ENCODE measurements at places on chromosomes 11 and 22. TPM values are rescaled to one million over a fixed set of nuclear protein-coding genes. Genes with fewer than 3 reads are reported as not detected.

The ETS1 gene
- 75.5 TPM for polyA plus RNA-seq

The TEX54 gene
- polyA plus RNA-seq, result not detected

DNA sequence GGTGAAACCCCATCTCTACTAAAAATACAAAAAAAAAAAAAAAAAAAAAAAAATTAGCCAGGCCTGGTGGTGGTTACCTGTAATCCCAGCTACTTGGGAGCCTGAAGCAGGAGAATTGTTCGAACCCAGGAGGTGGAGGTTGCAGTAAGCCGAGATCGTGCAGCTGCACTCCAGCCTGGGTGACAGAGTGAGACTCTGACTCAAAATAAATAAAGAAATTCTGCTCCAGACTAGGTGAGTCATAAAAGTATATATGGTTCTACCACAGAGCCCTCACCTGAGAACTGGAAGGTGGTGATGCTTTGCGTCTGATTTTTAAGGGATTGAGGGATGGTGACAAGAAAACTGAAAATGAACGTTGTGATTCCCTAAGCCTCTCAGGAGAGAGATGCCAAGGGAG is 58.4 kb downstream of the NTM start:
- no peak for DNase-seq

DNA sequence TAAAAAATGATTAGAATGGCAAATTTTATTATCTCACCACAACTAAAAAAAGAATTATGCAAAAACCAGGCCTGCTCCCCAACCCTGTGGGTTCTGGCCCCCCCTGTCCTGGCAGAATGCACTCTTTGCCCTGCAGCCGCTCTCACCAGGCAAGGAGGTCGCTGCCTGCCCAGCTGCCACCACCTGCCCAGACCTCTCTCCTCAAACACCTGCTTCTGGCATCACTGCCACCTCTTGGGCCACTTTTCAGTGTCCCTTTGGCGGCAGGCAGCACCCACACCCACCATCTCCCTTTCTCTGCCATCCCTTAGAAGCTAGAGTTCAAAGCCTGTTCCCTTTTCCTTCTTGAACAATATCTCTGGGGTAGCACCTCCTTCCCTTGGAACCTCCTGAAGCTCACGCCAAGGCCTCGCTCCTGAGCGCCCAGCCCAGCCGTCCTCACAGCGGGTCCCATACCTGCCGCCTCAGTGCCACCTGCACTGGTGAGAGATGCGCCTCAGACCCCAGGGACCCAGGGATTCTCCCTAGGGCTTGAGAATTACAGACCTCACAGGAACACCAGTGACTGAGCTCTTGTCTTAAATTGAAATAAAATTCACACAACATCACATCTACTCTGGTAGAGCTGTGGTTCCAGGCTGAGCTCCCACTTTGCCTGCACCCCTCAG is 44.6 kb downstream of the SGSM3 start:
- DNase-seq, result no peak

The TIMM8B gene
- 65.9 TPM for polyA plus RNA-seq

GRCh38 chr11:8091721-8092120 is 10.7 kb downstream of the TUB start:
- no peak for DNase-seq

DNA sequence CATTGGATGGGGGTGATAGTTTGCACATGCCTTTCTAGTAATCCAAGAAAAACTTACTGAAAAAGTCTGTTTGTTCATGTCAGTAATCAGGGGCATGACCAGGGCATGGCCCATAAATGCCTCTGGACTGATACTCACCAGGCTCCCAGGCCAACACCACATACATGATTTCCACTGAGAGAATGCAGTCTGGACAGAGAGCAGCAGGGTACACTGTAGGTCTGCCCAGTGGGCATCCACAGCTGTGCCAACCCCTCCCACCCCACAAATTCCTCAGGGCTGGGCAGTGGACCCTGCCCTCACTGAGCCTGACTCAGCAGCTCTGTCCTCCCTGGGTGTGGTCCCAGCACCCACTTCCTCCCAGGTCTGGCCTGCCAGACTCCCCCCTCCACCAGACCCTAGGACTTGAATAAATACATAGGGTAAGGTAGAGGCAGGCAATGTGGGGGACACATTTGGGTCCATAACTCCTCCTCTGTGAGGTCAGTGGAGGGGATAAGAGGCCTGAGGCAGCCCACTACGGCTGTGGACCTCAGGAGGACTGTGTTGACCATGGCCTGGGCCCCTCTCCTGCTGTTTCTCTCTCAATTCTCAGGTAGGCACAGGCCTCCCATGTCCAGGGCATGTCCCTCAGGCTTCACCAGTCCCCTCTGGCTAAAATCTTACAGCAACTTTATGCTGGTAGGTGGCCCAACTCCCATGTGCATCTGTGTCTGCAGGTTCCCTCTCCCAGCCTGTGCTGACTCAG is 92.2 kb upstream of the TOP3B start:
- DNase-seq, result no peak

DNA sequence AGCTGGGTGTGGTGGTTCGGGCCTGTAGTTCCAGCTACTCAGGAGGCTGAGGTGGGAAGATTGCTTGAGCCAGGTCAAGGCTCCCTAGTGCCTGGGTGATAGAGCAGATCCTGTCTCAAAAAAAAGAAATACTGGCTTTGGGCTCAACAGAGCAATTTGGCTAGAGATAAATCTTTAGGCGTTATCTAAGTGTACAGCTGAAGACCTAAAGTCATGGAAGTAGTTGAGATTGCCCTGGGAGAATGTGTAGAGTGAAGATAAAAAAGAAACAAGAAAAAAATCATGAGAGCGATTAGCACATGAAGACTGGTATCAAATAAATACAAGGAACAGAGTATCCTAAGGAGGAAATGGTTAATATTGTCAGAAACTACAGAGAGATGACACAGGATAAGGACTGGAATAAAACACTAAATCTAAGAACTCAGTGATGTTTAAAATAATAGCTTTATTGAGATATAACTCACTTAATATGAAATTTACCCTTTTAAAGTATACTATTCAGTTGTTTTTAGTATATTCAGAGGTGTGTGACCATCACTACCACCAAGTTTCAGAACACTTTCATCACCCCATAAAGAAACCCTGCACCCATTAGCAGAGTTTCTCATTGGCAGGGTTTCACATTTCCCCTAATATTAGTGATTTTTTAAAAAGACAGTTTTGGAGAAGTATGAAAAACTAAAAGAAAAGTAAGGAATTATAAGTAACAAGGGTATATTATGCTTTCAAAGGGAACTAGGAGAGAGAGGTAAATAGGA is 20.7 kb downstream of the PIK3C2A start:
- DNase-seq, result no peak

GRCh38 chr22:49268924-49269323 is 558.7 kb downstream of the BRD1 start:
- no peak for DNase-seq

- DNase-seq, result no peak
Measured at GRCh38 chr11:133239575-133239974, 292.7 kb downstream of the OPCML start.

- no peak for DNase-seq
Measured at GRCh38 chr11:13717331-13717730, 48.9 kb downstream of the FAR1 start.

DNA sequence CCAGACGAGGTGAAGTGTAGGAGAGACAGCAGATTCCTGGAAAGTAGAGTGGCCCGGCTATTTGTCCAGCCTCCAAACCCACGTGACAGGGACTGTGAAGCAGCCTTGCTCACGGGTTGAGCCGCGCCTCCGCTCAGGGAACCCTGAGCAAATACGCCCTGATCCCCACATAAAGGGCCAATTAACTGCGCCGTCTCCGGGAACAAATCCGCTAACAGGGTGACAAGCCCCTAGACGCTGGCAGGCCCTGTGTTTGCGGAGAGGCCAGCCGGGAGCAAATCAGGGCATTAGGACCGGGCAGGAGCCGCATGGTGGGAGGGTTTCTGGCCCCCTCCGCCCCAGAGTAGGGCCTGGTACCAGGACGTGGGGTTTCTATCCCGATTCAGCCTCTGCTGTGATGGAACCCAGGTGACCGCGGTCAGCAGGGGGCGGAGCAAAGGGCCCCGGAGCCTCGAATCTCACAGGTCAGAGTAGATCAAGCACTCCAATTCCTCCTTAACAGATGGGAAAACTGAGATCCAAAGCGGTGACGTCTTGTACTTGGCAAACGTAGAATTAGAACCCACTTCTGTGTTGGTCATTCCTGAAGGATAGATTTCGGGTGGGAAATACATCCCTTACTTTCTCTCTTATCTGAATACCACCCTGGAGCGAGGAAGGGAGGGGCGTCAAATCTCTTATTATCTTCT is 2.0 kb upstream of the ROBO3 start:
- DNase-seq, result no peak

DNA sequence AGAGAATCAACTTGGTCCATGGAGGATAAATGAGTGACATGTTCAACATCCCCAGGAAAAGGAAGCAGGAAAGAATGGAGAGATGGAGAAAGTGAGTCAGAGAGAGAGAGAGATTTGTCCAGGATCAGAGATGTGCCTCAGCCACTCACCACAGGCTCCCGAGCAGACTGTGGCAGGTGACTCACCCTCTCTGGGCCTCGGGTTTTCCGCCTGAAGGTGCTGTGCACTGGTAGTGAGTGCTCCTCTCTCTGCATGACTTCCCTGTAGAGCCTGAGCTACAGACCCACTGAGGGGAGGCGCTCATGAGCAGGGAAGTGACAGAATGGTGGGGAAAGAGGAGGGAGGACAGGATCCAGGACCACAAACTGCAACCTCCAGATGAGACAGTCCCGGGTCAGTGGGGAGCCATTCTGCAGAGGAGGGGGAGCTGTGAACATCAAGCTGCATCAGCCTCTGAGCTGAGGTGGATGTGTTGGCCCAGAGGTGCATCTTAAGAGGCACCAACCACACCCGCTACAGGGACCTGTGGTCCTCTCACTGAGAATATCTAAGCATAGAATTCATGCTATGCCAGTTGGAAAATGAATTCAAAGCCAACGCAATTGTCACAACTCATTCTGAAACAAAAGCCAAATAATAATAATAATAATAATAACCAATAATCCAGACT is 433.4 kb downstream of the BRD1 start:
- no peak for DNase-seq

DNA sequence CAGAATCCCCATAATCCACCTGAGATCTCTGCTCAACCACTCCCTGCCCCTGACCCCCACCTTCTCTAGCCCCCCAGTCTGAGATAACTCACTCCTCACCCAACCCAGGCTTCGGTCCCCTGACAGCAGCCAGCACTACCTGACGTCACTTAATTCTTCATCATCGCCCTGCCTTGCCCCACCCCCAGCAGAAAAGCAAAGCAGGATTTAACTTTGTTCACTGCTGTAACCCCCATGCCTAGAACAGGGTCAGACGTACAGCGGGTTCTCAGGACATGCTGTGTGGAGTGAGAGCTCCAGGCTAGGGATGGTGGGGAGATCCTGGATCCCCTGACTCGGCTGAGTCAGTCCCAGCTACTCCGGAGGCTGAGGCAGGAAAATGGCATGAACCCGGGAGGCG is 45.8 kb downstream of the ELFN2 start:
- no peak for DNase-seq

The INS gene
- not detected for polyA plus RNA-seq

The BBOX1 gene
- 58.8 TPM for polyA plus RNA-seq

DNA sequence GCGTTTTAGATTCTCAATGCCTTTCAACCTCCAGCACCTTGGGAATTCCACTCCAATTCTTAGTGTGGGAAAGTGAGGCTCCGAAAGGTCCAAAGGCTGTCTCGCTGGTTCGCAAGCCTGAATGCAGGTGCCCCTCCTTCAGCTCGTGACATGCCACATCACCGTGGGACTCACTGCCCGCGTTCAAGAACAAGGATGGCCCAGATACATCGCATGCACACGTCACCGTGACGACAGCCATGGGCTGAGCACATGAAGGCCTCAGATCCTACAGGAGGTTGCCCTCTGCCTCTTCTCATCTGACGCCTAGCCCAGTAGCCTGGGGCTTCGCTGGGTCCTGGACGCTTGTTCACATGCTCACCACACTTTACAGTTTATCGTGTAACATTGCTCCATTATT is 4.4 kb upstream of the LINC01488 start:
- DNase-seq, result no peak

DNA sequence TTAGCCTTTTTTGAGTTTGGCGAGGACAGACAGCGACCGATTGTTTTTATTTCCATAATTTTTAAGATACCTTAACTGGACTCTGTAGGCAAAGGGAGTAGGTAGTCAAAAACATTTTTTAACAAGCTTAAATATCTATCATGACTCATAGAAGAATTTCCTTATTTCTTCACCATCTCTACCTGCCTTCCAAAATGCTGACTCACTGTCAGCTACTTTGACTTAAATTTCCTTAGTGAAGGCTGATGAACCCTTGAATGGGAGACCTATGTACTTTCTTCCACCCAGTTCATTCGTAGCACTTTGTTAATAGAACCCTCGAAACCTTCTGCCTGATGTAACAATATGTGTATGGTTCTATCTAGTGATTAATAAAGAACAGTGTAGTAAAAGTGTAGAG is 1.1 kb upstream of the MTMR2 start:
- no peak for DNase-seq

- DNase-seq, result no peak
Measured at GRCh38 chr22:32185821-32186220, 19.1 kb downstream of the RFPL2 start.

The DGCR6 gene
- polyA plus RNA-seq, result 6.6 TPM

DNA sequence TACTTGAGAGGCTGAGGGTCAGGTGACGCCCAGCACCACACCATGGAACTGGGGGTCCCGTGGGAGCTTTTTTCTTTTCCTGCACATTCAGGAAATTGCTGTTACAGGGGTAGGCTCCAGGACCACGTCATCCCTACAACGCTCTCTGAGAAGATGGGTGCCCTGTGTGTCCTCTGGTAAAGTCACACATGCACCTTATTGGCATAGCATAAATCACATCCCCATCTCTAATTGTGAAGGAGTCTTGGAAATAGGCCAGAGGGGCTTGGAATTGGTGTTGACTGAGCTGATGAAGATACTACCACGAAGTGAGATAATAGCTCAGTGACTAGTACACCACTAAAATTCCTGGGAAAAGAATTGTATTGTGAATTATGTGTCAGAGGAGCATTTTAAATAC is 57.6 kb downstream of the TNRC6B start:
- no peak for DNase-seq

- DNase-seq, result no peak
Measured at GRCh38 chr11:130192845-130193267, 33.3 kb downstream of the ST14 start.

DNA sequence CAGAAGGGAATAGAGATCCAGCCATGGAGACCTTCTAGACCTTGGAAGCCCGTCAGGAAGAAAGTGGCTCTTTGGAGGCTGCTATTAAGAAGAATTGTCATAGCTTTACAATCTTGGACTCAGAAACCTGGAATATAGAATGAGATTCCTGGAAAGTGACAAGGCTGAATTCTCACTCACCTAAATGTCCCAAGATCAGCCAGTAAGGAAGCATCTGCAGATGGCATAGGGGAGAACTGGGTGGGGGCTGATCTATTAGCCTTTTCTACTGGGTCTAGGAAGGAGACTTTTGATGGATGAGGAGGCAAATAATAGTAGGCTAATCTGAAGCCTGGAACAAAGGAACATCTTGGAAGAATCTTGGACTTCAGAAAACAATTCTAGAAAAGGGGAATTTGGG is at the start of gene OR51G1:
OR51G1 (minus strand) TSS at position 101 of the 400 bp plus-strand sequence; CDS start at position 101, 0 bp downstream.
- DNase-seq, result no peak

The DDTL gene
- polyA plus RNA-seq, result 11.6 TPM

- DNase-seq, result no peak
Measured at GRCh38 chr11:10002221-10002620, 291.8 kb downstream of the SBF2 start.

The SOX10 gene
- polyA plus RNA-seq, result 1.3 TPM
